ENCODE measurements at places on chromosomes 2 and 18.

DNA sequence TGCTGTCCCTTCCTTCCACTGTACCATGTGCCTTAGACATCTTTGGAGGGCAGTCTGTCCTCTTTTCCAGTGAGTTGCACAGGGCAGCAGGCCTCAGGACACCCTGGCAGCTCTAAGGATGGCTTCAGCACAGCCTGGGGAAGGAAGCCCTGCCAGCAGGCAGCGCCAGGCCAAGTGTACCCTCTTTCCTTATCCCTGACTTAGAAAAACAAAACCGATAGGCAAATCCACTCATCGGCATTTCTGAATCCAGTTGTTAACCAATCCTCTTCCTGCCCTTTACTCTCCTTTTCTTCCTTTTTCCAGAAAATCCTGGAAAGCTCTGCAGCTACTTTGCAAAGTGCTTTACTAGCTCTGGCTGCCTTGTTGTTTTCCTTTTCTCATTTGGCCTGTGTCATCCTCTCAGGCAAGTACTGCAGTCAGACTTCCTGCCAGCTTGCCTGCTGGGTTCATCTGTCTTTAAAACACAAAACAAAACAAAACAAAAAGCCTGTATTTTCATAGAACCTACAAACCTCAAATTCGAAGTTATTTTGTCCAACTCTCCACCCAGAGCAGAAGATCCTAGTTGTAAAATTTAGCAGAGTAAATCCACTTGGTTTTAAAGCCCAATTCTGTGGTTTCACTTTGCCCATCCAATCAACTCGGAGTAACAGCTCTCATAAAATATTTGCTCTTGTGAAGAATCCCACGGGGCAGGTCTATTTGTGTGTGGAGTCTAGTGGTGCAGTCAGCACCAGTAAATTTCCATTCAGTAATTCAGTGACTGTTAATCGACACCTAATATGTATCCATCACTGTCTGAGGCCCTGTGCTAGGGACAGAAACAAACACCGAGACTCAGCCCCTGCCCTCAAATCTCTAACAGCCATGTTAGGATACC lies 45.2 kb downstream of the PCBP1 start:
- no peak for DNase-seq

GRCh38 chr18:25055076-25055475 lies 296.9 kb downstream of the ZNF521 start:
- DNase-seq = no peak

GRCh38 chr2:28602751-28603639 lies 107.1 kb downstream of the PLB1 start:
- no peak for DNase-seq

DNA sequence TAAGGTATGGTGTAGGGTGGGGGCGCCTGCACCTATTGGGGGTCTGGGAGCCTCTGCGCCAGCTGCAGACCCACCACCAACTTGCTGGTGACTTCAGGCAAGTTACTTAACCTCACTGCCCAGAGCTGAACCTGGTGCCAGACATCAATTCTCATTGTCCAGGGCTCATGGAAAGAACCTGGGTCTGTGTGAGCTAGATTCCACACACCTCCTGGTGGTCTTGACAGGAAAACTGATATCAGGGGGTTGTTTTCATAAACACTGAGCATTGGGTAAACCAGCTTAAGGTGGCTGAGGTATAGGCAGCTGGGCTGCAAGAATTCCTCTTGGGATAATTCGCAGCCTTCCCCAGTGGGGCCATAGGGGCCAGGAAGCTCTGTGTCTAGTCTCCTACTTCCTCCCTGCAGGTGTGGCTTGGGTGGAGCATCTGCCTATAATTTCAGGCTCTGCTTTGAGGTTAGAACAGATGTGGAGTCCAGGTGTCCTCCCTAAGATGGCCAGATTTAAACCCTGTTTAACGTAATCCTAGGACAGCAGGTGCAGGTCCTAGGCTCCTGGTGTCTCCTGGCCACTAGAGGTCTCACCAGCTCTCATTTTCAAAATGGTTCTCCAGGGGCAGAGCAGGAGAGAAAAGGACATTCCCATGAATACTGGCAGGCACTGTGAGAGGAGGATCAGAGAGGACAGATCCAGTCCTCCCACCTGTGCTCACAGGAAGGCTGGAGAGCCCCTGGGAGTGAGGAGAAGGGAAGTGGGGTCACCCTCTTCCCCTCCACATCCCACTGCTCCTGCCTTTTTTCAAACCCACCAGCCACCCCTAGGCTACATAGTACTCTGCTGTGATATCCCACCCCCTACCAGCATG lies 100.4 kb upstream of the SMAD2 start:
- no peak for DNase-seq

- DNase-seq = peak; percentile 33
Measured at GRCh38 chr2:85888020-85888683, 638 bp downstream of the ST3GAL5 start.

GRCh38 chr2:109563288-109563687 lies 50.5 kb downstream of the SEPTIN10 start:
- DNase-seq = no peak

- DNase-seq = no peak
Measured at GRCh38 chr2:216001216-216002100, 11.9 kb downstream of the MREG start.

GRCh38 chr2:240922245-240922981 lies 16.3 kb downstream of the CROCC2 start:
- DNase-seq = no peak

DNA sequence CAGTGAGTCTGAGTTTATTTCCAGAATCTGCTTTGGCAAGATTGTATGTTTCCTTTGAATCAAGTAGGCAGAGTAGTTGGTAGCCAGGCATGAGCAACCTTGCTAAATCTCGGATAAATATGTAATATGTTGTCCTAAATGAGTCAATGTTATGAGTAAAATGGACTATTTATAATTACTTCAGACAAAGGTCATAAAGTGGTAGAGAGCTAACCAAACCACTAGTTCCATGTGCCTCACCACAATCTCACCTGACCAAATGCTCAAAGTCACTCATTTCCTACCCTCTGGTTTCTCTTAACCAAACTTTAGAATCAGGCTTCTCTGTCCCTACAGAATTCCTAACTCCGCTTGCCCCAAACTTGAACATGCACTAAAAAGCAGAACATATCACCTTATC lies 261.2 kb upstream of the FSIP2 start:
- DNase-seq = no peak

- no peak for DNase-seq
Measured at GRCh38 chr2:152433289-152433688, 98.3 kb downstream of the FMNL2 start.

- no peak for DNase-seq
Measured at GRCh38 chr2:231911381-231911780, 14.8 kb downstream of the NPPC start.

- DNase-seq = no peak
Measured at GRCh38 chr2:155393406-155393805, 694.9 kb downstream of the KCNJ3 start.

DNA sequence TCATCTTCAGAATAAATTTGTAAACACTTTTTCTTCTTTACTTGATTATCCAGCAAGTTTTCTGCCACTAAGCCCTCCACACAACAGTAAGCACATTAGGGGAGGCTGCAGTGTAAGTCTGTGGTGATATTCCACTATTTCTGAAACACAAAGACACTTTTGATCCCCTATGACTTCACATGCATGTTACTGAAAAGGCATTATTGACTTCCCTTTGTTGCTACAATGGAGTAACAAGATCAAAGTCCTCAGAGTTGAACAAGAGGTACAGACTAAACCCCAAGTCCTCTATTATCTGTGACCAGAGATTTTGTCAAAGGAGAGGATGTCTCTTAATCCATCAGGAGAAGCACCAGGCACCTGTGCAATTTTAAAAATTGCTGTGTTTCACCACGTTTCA lies 157.9 kb downstream of the CD226 start:
- no peak for DNase-seq

- DNase-seq = no peak
Measured at GRCh38 chr2:11456251-11456650, 9.7 kb downstream of the E2F6 start.
